Mesenteric fat pad (tissue), 1 donor: ENCODE measurements at places on chromosomes 7 and 10. TPM values are rescaled to one million over a fixed set of nuclear protein-coding genes. Genes with fewer than 3 reads are reported as not detected.
A peak's percentile ranks its signal among the peaks of the same experiment; 100 is the strongest.

- DNase-seq: no peak
These were observed 2.3 kb downstream of the IGF2BP3 start for GRCh38 chr7:23467806-23468525.

Gene SRRM3
- 4.8 TPM for total RNA-seq

Gene STYXL1
- total RNA-seq: 9.7 TPM

Gene SRPK2
- total RNA-seq: 42.5 TPM

GRCh38 chr10:32229170-32229569 is 117.8 kb downstream of the EPC1 start:
- no peak for DNase-seq

GRCh38 chr7:111561654-111561903 is 713 bp downstream of the IMMP2L start:
- no peak for DNase-seq

DNA sequence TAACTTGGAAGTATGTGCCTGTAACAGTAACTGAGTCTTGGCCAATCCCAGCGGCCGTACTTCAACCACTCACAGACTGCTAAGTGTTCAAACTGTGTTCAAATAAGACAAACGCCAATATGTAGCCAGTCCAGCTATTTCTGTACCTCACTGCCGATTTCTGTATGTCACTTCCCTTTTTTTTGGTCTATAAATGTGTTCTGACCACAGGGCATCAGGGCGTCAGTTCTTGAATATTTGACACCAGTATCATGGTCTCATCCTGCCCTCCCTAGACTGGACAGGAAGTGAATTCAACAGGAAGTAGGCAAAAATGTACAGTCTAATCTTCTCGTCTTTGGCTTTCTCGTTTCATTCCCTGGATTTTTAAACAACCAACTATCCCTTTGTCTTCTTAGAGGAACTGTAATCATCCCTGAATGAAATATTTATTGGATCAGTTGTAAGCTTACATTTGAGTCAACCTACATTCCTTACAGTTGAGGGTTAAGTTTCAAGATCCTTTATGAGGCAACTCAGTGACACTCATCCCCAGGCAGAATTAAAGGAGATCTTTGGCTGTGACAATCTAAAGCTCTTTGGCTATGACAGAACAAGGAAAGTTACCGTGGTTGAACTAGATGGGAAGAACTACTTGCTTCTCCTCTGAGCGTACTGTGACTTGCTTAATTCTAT is 232.7 kb downstream of the NSUN6 start:
- DNase-seq: no peak

DNA sequence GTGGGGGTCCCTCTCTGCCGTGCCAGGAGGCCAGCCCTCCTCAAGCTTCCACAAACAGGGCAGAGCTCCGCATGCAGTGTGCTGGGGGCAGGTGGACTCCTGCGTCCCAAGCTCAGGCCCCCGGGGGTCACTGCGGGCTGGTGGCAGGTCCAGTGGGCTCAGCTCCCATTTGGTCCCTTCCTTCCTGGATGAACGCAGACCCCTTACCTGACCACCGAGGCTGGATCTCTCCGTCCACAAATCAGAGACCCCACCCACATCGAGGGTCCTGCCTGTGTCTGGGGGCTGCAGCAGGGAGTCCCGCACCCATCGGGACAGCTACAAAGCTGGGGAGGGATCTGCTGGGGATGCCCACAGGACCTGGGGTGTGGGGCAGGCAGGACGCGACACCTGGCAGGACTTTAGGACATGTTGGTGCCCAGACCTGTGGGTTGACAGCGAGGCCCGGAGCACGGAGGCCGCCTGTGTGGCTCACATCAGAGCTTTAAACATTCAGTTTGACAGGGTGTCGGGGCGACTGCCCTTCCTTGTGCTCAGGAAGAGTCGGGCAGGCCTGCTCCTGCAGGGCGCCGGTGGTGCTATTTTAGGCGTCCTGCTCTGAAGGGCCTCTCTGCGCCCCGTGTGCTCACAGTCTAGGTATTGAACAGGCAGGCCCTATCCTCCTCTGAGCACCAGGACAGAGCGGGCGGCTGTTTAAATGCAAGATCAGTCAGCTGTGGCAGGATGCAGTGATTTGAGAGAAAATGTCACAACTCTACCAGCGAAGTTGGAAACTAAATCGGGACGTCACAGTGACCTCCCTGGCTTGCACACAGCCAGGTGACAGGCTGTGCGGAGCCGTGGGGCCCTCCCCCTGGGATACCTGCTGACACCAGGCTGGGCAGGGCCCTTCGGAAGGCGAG is 15.9 kb upstream of the CFAP46 start:
- peak; percentile 80 for DNase-seq

DNA sequence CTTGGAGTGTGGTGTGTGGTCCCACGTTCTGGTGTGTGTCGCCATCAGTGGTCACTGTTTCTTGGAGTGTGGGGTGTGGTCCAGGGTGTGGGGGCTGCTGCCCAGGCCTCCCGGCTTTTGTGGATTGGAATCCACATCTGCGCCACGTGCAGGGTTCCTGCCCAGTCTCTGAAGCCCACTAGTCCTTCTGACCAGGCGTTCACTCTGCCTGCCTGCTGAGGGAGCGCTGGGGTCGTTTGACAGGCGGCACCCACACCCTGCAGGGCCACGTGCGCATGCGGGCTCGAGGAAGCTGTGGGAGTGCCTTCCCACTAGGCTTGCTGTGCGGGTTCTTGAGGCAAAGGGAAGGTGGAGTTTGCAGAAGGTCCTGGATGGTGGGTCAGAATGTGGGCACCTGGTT is 51.4 kb downstream of the INPP5A start:
- DNase-seq: no peak

DNA sequence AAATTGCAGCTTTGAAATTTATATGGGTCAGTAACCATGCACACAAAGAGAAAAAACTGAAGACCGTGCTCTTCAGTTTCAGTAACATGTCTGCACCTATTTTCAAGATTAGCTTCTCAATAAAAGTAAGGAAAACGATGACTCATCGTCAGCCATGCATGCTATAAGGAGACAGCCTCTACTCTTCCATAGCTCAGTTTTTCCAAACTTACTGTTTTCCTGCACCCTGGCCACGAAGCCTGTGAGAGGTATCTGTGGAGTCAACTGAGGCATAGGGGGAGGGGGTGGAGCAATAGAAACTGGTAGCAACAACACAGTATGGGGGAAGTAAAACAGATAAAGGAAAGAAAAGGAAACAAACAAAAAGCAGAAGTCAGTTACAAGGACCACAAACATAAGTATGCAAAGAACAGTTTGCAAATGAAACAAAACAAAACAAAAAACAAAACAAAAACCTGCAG is 58.0 kb downstream of the PDSS1 start:
- no peak for DNase-seq

- DNase-seq: no peak
These were observed 541.3 kb downstream of the LRMDA start for GRCh38 chr10:75972491-75973276.

Gene OR2A12
- not detected for total RNA-seq

Gene C10orf53
- not detected for total RNA-seq

Gene WDR86
- total RNA-seq: 19.4 TPM

Gene HTR7
- 0.74 TPM for total RNA-seq

DNA sequence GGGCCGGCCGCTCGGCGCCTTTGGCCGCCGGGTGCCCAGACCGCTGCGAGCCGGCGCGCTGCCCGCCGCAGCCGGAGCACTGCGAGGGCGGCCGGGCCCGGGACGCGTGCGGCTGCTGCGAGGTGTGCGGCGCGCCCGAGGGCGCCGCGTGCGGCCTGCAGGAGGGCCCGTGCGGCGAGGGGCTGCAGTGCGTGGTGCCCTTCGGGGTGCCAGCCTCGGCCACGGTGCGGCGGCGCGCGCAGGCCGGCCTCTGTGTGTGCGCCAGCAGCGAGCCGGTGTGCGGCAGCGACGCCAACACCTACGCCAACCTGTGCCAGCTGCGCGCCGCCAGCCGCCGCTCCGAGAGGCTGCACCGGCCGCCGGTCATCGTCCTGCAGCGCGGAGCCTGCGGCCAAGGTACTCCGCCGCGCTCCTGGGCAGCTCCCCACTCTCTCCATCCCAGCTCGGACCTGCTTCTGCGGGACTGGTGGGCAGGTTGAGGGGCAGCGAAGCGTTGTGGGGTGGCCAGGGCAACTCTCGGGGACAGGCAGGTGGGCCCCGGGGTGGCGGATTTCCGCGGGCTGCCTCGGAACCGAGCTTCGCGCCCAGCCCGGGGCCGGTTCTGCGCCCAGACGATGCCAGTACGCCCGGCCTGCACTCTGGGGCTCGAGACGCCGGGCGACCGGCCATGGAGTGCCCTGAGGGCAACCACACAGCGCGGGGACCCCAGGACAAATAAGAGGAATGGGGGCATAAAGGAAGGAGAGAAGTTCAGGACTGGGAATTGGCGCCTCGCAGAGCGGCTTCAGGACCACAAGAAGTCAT is 578 bp downstream of the HTRA1 start:
- DNase-seq: peak; percentile 89

- no peak for DNase-seq
These were observed 204.3 kb downstream of the CCDC7 start for GRCh38 chr10:32650246-32650655.

- no peak for DNase-seq
These were observed 16.0 kb upstream of the HK1 start for GRCh38 chr10:69262292-69262751.

- no peak for DNase-seq
These were observed 5.1 kb downstream of the DEPP1 start for GRCh38 chr10:44973323-44974081.

DNA sequence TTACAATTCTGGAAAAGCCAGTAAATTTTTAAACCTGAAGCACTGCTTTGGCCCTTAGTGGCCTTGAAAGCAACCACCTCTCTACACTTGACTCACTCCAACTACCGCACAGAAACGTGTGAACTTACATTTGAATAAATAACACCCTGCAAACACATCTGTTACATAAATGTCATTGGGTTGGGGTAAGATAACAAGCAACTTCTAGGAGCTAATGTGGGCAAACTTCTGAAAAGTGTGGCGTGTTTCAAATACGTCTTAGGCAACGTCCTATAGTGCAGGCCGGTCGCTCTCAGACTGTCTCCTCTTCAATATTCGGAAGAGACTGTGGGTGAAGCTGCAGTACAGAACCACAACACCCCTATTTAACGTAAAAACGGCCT is 474 bp downstream of the ORC5 start:
- DNase-seq: no peak

Gene MLXIPL
- total RNA-seq: 91.5 TPM

DNA sequence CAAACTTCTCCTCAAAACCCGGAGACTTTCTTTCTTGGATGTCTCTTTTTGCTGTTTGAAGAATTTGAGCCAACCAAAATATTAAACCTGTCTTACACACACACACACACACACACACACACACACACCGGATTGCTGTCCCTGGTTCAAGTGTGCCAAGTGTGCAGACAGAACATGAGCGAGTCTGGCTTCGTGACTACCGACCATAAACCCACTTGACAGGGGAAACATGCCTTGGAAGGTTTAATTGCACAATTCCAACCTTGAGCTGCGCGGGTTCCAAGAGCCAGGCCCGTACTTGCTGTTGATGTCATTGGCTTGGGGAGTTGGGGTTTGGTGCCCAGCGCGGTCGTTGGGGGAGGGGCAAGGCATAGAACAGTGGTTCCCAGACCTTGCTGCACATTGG is 1.7 kb downstream of the EGFR start:
- no peak for DNase-seq

GRCh38 chr7:12648704-12649261 is 38.6 kb upstream of the ARL4A start:
- no peak for DNase-seq

GRCh38 chr7:120070201-120070600 is 202.8 kb upstream of the KCND2 start:
- DNase-seq: no peak

Gene CCT6A
- total RNA-seq: 99.8 TPM

GRCh38 chr7:1647961-1648672 is 22.0 kb upstream of the ELFN1 start:
- DNase-seq: no peak

DNA sequence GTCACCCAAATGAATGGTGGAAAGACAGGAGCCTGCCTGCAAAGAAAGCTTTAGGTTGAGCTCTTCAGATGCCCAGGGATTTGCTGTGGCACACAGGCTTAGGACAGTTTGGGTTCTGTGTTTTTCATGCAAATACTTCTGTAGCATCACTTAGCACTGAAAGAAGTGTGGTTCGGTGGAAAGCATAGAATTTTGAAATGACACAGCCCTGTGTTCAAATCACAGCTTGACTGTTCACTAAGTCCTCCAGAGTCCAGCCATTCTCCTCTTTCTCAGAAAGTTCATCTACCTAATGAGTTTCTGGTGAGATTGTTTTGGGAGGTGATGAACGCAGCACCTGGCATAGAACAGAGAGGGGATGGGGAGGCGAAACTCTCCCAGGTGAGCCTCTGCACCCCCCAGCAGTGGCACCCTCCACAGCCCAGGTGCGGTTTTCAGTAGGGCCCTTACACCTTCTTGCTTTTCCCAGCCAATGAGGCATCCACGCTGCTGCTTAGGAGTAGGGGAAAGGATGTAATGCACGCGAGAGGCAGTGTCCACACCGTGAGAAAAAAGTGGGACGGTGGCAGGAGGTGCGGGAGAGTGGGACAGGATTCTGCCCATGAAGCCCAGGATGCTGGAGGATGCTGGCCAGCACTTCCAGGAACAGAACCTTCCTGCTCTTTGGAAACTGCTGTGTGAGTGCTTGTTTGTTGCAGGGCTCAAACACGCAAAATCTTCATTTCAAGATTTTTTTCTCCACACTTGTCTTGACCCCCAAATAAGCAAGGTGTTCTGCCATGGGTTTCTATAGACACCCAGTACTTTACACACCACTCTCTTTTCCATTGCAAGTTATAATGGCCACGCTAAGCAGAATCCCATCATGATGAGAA is 11.6 kb downstream of the EN2 start:
- DNase-seq: no peak

DNA sequence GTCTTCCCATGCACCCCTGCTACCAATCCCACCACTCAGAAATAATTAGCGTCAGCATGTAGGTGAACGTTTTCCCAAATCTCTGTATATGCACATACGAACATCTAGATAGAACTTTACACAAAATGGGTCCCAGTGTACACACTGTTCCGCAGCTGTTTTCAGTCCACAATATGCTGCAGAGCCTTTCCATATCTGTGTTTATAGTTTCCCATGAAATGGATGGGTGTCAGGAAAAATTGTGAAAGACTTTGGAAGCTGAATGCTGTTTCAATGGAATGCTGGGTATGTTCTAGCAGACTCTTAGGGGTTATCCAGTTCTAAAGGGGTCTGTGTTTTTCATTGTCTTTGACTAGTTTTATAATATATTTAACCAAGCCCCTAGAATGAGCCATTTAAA is 13.8 kb downstream of the GRK5 start:
- no peak for DNase-seq

- no peak for DNase-seq
These were observed 667.1 kb upstream of the LRRTM3 start for GRCh38 chr10:66258693-66259092.

Gene SFTPD
- not detected for total RNA-seq

Gene BMPER
- 4.6 TPM for total RNA-seq

GRCh38 chr10:74824900-74825370 is 1.5 kb upstream of the KAT6B start:
- DNase-seq: peak; percentile 90

Gene EFCAB10
- not detected for total RNA-seq

DNA sequence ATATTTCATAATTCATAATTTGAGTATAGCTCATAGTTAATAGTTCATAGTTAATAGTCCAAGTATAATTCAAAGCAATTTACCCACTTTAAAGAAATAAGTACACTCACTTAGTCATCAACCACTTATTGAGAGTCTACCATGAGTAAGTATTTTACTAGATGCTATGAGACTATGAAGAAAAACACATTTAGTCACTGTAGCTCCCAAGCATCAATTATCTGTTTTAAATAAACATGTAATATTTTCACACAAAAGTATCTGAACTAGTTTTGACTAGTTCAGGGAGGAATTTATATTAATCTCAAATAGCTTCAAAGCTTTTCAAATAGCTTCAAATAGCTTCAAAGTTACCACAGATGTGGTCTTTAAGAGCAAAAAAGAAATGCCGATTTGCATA is 119.2 kb downstream of the ANK3 start:
- DNase-seq: no peak
